ENCODE measurements at places on chromosomes 7 and 10.

DNA sequence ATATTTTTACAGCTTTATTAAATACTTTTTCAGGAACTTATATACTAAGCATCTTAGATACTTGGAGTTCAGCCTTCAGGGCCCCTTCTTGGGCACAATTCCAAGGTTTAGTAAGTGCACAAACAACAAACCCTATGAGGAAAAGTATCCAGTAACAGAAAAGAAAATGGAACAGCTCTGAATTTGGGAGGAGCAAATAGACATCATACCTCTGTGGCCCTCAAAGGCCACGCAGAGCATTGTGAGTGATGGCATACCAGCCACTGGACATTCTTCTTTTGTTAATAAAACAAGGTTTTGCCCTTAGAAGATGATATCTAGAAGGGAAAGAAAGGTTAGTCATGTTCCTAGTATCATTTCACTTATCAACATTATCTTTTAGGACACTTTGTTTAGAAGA is 46.0 kb downstream of the ST7 start:
- no peak for DNase-seq

DNA sequence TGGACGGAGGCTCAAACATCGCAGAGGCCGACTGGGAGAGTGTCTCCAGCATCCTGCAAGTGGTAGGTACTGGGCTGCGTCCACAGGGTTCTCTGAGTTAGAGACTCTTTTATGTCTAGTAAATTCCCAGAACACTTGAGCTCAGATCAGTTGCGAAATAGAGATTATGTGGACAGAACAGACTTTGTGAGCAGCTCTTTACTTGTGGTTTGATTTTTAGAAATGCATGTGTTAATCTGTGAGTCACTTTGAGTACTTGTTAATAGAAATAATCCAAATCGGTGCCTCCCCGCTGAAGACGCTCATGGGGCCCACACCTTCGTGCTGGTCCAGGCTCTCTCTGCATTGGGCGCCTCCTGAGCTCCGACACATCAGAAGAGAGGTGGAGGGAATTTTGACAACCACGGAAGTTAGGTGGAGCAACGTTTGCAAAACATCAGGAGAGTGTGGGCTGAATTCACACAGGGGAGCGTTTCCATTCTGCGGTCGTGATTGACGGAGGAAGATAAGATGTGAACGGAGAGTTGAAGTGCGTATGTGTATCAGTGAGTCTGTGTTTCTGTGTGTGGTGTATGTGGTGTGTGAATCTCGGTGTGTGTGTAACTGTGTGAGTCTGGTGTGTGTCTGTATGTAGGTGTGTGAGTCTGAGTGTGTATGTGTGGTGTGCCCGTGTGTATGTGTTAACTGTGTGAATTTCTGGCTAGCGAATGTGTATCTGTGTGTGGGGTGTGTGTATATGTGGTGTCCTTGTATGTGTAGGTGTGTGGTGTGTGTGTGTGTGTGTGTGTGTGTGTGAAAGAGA is 32.1 kb downstream of the PFKP start:
- no peak for DNase-seq

DNA sequence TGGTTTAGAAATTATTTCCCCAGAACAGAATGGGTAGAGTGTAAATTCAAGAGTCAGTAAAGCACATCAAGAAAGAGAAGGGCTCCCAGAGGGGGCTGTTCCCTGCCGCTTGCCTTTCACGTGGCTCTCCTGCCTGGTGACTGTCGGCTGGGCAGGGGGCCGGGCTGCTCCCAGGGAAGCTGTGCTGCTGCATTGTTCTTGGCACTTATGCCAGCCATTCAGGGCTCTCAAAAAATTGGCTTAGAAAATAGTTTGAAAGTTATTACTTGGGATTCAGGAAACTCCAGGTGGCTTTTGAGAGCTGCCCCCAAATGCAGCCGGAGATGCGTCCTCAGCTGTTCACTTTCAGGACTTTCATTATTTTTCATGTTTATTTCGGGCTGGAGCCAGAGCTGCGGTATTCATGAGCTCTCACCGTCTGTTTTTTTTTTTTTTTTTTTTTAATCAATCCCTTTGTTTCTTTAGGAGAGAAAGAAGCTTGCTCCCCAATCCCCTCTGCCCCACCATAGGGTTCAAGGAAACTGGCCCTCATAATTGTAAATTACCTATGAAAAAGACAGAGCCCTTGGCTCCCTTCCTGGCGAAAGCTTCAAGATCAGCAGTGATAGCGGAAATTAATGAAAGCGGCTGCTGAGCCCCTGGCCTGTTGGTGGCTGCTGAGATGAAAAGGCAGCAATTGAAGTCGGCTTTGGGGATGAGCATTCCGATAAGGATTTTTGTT is 94.1 kb downstream of the SORCS3 start:
- no peak for DNase-seq

- DNase-seq: no peak
Observed at GRCh38 chr10:35359056-35359455, 22.7 kb downstream of the CCNY start.

DNA sequence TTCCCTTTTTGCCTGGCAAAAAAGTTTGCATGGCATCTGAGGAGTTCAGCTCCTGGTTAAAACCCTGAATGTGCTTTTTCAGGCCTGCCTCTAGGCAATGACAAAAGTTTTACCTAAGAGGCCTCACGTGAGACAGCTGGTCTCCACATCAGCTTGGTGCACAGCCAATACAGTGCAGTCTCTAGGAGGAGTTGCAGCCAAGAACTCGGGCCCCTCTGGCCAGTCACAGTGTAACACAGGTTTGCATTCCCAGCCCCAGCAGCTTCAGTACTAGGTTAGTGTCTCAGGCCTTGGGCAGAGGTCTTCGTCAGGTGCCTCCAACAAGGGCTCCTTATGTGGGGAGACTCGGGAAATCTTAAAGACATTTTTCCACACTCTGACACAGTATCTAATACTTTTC is 771.7 kb downstream of the SORCS1 start:
- DNase-seq: no peak

DNA sequence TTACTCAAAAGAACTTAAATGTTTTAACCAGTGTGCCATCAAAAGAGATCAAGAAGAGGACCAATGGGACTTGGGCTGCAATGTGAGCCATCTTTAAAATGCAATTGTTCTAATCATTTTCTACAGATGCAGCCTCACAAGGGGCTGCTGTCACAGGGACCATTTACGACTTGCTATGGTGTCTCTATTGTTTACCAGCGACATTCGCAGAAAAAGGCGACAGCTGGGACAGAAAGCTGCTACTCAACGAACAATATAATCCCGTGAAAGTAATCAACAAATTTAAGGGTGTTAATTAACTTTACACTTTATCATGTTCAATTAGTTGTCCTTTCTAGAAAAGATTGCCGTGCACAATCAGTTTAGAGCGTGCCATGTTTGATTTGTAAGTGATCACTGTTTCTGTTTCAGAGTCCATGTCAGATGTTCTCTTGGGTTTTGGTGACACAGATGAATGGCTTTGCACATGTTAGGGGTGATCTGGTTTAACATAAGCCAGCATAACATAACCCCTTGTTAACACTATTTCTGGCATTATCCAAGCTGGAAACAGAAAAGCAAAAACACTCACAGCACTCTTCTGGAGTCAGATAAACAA is 110.8 kb downstream of the HIBADH start:
- no peak for DNase-seq

DNA sequence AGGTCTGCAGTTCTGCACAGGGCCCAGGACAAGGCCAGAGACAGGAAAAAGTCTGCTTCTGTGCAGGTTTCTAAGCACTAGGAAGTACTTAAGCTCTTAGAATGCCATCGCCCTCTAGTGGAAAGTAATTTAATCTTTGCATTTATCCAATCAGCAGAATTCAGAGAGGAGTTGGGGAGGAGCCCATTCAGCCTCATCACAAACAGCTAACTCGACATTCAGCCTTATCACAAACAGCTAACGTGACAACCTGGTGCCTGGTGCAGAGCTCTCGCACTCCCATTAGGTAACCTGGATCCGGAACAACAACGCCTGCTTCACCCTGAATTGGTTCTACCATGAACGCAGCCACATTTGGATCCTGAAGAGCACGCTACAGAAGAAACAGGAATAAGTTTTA is 15.2 kb downstream of the OAT start:
- peak; percentile 19 for DNase-seq

- DNase-seq: no peak
Observed at GRCh38 chr7:42337225-42337905, 100.4 kb upstream of the GLI3 start.

- no peak for DNase-seq
Observed at GRCh38 chr10:7046615-7047014, 364.2 kb downstream of the SFMBT2 start.

DNA sequence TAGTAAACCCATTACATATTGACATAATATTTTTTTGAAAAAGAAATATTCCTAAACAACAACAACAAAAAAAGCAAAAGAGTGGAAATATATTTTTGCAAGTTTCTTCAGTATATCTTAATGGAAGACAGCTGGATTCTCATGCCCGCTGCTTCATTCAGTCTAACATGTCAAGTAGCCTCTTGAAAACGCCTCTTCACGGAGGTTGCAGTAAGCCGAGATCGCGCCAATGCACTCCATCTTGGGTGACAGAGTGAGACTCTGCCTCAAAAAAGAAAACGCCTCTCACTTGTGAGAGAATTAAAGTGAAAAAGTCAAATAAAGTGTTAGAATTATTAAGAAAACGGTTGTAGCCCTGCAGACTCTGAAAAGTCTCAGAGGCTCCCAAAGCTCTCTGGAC is 1.3 kb downstream of the CUTC start:
- DNase-seq: no peak

GRCh38 chr7:32536585-32536984 is 41.3 kb downstream of the AVL9 start:
- no peak for DNase-seq

DNA sequence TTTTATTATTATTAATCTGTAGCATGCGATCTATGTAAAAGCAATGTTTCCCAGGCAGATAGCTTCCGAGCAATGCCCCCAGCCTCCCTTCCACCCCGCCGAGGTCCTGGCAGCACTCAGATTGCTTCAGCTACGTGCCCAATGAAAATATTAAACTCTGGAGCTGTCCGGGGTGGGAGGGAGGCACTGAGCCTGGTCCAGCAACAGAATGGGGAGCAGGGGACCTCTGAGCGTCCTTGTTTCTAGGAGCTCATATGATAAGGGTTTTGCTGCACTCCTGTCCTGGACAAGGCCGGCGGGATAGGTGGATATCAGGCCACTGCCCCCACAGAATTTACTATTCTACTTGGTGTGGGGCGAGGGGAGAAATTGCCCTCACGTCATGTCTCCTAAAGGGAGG is 44.5 kb upstream of the CDK1 start:
- DNase-seq: no peak

DNA sequence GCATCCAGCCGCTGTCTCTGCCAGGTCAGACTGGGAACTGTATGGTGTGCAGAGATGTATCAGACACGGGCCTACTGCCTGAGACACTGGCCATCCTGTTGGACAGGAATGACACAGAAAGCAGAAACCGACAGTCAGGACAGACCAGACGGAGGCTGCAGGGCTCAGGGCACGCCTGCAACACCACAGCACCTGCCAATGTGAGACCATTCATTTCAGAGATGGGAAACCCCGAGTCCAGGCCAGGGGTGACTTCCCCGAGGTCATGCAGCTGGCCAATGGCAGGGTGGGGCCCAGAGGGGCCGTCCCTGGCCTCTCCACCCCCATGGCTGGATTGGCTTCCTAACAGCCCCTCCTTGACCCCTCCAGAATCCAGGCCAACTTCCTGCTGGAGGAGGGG is 34.7 kb downstream of the GRID1 start:
- DNase-seq: no peak

- no peak for DNase-seq
Observed at GRCh38 chr7:41030673-41031072, 672.2 kb downstream of the INHBA start.
